AG10803 (cell line): ENCODE measurements at places on chromosomes 7 and 10.

DNA sequence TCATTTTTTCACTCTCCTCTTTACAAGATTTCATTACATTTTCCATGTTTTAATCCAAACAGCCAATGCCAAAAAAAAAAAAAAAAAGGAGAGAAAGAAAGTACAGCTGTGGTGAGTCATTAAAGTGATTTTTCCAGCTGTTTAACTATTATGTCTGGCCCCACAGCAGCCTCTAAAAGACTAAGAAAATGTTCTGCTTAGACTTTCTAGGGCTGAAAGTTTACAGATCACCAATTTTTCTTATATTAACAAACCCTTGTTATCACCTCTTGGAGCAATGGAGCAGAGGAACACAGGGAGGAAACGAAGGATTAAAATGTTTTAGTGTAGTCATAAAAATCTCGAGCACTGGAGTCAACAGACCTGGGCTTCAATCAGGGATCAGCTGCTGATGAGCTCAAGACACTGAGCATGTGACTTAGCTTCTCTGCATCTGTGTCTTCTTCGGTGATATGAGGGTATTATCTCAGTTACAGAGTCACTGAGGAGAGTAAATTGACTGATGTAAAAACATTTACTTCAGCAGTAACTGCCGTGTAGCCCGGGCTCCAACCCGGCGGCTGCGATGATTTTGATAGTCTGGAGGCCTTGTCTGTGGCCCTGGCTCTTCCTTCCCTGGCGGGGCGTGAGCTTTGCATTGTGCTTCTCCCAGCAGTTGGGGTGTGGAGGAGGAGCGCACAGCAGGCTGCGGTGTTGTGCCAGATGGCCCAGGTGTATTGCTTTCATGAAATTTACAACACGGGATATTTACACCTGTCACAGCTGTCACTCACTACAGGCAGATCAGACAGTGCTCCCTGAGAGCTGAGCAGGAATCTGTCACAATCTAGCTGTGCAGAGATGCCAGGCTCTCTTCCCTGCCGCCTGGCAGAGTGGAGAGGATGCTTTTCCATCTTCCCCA, 298.3 kb upstream of the FZD8 start:
- peak; percentile 15 for DNase-seq

GRCh38 chr10:70348228-70348850, 34.1 kb downstream of the LRRC20 start:
- peak; percentile 13 for DNase-seq

- peak; percentile 63 for DNase-seq
These were observed 4.8 kb upstream of the EVX1 start for GRCh38 chr7:27237735-27238334.

- DNase-seq, result peak; percentile 13
These were observed 6.0 kb upstream of the CROT start for GRCh38 chr7:87339373-87339897.

DNA sequence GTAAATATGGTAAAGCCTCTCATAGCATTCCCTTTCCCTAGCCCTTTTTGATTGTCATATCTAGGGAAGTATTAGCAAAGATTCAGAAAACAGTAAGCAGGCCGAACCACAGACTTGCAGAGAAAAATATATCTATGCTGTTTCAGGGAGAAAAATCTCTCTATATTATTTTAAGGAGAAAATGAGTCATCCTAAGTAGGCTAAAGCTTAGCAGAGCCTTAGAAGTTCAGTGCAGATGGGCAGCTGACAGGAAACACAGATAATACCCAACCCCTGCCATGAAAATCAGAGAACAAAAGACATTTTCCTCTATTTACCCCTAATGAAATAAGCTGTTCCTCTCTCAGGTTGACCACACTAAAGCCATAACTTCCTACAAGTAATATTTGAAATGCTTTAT, 16.5 kb downstream of the C1QL3 start:
- no peak for DNase-seq

- no peak for DNase-seq
These were observed 98.8 kb upstream of the ZNF722 start for GRCh38 chr7:63899691-63900393.
